Right ventricle myocardium superior (tissue), 1 donor: ENCODE measurements at places on chromosomes 6 and 20. TPM values are rescaled to one million over a fixed set of nuclear protein-coding genes. Genes with fewer than 3 reads are reported as not detected.

The FERMT1 gene
- total RNA-seq = 1.0 TPM

The LCA5 gene
- 1.9 TPM for total RNA-seq

The RSPO3 gene
- 0.67 TPM for total RNA-seq

DNA sequence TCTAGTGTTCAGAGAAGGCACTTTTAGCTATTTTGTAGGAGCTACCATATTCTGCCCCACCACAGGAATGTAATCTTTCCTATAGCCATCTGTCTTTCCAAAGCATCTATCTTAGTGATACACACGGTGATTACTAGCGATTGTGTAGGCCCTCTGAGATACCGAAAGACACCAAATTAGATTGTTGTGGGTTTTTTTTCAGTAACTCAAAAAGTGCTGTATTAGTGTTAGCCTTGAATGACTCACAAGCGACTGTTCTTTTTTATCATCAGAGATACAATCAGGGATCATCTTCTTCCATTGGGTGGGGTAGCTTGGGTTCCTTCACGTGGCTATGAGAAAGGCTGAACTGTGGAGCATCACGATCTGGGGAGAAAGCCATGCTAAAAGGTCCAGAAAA, 160.2 kb downstream of the MTFR2 start:
- no peak for DNase-seq
